ENCODE measurements at places on chromosomes 7 and 10. TPM values are rescaled to one million over a fixed set of nuclear protein-coding genes. Genes with fewer than 3 reads are reported as not detected.
A peak's percentile ranks its signal among the peaks of the same experiment; 100 is the strongest.

DNA sequence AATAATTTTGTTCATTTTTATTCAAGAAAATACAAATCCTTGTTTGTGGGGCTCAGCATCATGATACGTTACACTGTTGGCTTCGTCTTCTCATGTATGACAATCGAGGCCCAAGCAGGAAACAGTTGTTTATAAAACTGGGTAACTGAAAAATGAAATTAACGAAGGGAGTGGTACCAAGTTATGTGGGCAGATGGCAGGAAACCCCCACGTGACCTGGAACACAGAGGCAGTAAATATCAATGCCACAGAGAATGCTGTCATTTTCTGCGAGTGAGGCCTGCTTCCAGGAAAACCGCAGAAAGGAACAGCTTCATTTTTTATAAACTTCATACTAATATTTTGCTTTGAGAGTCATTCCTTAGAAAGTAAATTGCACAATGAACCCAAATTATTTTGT lies 201.0 kb upstream of the ADARB2 start:
- DNase-seq: no peak

DNA sequence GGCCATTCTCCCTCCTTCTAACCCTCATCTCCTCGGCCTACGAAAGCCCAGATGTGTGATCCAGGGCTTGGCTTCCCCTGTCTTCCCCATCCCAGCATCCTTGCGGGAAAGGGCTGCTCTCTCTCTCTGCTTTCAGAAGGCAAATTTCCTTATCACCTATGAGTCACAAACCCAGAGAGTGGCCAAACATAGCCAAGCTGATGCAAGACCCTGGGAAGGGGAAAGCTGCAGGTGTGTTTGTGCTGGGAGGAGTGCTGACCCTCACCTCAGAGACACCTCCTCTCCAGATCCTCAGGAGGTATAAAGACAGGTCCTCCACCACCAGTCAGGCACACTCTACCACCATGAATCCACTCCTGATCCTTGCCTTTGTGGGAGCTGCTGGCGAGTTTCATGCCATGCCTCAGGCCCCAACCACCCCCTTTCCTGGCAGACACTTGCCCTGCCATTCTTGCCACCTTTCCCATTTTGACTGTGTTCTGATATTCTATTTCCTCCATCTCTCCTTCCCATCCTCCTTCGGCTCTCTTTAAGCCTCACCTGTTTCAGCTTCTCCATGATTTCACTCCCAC lies 10.6 kb upstream of the PRSS2 start:
- DNase-seq: no peak

GRCh38 chr7:8126601-8127167 lies 135.3 kb downstream of the ICA1 start:
- peak; percentile 49 for DNase-seq

GRCh38 chr10:75398200-75398691 lies 3.3 kb downstream of the ZNF503 start:
- no peak for DNase-seq

DNA sequence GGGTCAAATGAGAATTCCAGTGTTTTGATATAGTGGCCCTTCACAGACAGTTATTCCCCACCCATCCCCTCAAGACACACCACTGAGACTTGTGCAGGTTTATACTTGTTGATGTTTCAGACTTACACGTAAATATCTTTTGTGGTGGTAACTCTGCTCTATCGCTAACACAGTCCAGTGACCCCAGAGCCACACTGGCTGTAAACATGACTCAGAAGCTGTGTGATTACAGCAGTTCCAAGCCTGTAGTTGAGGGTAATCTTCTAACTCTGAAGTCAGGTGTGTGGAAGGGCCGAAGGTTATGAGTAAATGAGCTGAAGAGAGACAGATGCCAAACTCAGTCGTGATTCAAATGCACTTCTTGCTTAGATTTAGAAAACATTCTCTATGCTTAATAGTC lies 19.4 kb downstream of the NOBOX start:
- peak; percentile 87 for DNase-seq

The NEUROD6 gene
- polyA plus RNA-seq: 1.6 TPM

The LIPM gene
- polyA plus RNA-seq: 0.04 TPM

Data from large intestine (tissue), 12 donors.